ENCODE measurements at places on chromosomes 16 and 17.

DNA sequence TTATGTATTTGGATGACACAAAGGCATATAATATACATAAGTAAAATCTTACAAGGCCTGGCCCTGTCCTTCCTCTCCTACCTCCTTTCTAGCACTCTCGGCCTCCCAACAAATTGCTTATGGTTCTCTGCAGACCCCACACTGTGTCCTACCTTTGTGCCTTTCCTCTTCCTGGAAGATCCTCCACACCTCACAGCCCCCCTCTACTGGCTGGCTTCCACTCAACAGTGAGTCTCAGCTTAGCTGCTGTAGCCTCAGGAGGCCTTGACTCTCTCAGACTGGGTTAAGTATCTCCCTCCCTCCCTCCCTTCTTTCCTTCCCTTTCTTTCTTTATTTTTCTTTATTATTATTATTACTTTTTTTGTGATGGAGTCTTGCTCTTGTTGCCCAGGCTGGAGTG lies 8.3 kb upstream of the SLC52A1 start:
- no peak for DNase-seq

- DNase-seq, result no peak
Measured at GRCh38 chr17:82820278-82821251, 19.3 kb downstream of the ZNF750 start.

GRCh38 chr17:42561897-42562387 lies at the start of gene COASY:
Gene COASY, plus strand, starts transcription at chr17:42562148. Its CDS starts 475 bp downstream, at chr17:42562623.
- DNase-seq, result peak; percentile 88

GRCh38 chr17:21113716-21114115 lies 13.0 kb upstream of the DHRS7B start:
- peak; percentile 22 for DNase-seq

DNA sequence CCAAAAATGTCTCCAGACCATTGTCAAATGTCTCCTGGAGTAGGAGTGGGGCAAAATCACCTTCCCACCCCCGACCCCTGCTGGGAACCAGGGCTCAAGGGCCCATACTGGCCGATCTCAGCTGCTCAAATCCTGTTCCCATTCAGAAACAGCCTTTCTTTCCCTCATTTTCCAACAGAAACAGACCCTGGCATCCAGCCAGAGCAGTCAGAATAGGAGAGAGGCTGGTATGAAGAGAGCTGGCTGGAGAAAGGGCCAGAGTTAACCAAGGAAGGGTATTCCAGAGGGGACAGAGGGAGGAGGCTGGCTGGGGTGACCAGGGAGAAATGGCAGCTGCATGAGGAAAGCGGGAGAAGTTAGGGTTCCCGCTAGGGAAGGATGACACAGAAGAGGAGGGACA lies 199.1 kb downstream of the XYLT1 start:
- DNase-seq, result no peak

- no peak for DNase-seq
Measured at GRCh38 chr17:54899721-54900456, 763 bp upstream of the TOM1L1 start.

Measured in GDM1 (cell line).